Stimulated activated CD8-positive, alpha-beta memory T cell treated with anti-CD3 and anti-CD28 coated beads, Interleukin-15, amount 100 ng/mL, for 48 hours (primary cell): ENCODE measurements at places on chromosomes 5 and 9.

GRCh38 chr5:139445325-139446170 is 6.2 kb upstream of the DNAJC18 start:
- DNase-seq = no peak

DNA sequence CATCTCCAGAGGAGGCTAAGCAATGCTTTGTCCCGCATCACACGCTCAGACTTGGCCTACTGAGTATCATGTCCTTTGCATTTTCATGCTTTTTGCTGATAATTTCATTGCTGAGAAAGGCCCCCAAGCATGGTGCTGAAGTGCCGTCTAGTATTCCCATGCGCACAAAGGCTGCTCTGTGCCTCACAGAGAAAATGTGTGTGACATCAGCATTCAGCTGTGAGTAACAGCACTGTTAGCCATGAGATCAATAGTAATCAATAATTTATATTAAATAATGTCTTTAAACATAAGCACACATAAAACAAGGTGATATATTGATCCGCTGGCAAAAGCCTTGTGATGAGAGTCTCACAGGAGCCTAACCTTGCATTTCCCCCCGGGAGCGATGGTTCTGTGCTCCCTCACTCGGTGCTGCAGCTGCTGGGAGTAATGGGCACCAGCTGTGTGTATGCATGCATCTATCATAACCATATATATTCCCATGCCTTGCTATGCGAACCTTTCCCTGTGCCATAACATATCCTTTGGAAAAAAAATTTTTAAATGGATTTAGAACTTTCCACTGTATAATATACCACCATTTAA is 50.4 kb upstream of the RNF130 start:
- no peak for DNase-seq

GRCh38 chr9:122526602-122527001 is 491 bp downstream of the OR1N1 start:
- peak; percentile 4 for DNase-seq

GRCh38 chr5:124746916-124747790 is 714 bp upstream of the ZNF608 start:
- no peak for DNase-seq

- no peak for DNase-seq
These were observed 8.8 kb upstream of the RASGRF2 start for GRCh38 chr5:80951366-80951765.

DNA sequence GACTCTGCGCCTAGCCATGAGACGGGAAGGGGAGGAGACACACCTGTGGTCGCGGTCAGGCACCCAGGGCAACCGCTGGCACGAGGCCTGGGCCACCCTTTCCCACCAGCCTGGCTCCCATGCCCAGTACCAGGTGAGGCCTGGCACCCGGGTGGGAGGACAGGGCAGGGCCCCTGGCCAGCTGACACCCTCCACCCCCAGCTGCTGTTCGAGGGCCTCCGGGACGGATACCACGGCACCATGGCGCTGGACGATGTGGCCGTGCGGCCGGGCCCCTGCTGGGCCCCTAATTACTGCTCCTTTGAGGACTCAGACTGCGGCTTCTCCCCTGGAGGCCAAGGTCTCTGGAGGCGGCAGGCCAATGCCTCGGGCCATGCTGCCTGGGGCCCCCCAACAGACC is 5.0 kb downstream of the MAMDC4 start:
- DNase-seq = no peak
